ENCODE measurements at places on chromosomes 13 and 19.

GRCh38 chr13:64369121-64369520 is 2861.0 kb downstream of the PCDH9 start:
- no peak for DNase-seq

- no peak for DNase-seq
These were observed 27.2 kb upstream of the FEM1A start for GRCh38 chr19:4764393-4764660.

DNA sequence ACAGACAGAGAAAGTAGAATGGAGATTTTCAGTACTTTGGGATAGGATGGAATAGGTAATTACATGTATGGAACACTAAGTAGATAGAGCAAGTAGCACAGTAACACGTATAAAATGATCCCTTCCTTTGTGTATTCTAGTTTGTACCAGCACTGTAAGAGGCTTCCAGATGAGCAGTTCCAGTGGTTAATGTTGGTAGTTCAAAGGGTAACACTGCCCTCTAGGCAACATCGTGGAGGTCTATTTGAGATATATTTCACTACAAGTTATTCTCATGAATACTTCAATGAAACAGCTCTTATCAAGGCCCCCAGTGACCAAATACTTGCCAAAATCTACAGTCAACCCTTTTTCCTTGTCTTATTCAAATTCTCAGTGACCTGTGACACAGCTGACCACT is 13.5 kb upstream of the ZNF563 start:
- no peak for DNase-seq

DNA sequence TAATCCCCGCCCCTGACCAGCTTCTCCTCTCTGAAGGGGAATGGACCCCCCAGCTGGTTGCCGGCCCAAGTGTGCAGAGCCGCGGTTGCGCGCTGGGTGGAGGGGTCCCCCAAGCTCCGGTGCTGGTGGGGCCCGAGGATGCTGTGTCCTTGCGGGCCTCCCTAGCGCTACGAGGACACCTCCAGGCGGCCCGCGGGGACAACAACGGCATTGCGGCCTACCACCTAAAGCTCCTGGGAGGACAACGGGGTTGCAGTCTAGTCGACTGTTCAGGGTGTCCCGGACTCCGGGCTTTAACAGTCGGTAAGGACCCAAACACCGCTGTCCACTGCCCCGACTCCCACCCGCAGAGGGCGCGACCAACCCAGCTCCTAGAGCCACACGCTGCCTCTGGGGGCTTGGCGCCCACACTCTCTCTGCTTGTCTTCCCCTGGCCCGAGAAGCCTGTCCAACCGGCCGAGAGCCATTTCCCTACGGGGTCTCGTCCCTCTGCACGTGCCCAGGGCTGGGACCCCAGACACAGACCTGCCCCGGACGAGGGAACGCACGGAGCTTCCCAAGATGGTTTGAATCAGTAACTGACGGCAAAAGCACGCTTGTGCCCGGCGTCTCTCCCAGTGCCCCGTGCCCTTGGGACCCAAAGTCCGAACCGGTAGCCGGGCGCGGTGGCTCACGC is 927 bp upstream of the SDHAF1 start:
- DNase-seq: no peak

DNA sequence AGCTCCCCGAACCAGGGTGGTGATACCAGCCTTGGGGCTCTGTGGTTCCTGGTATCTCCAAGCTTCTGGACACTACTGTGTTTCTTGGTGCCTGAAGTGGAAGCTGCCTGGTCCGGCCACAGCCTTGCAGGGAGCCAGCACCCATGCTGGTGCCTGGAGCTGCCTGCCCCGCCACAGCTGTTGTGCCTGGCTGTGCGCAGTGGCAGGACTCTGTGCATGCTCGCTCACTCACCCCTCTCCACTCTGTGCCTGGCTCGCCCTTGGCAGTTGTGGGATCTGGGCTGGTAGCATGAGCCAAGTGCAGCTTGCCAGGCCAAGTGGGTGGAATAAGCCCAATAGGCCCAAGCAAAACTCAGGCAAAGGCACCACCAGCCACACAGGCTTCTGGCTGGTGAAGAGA is 1225.3 kb downstream of the SLITRK5 start:
- DNase-seq: no peak

DNA sequence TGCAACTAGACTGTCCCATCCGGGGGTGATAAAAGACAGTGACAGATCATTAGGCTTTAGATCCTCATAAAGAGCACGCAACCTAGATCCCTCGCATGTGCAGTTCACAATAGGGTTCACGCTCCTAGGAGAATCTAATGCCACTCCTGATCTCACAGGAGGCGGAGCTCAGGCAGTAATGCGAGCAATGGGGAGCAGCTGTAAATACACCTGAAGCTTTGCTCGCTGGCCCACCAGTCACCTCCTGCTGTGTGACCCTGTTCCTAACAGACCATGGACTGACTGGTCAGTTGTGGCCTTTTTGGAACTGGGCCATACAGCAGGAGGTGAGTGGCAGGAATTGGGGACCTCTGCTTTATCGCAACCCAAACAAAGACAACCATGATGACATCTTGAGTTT is 173.2 kb downstream of the DLEU7 start:
- no peak for DNase-seq

DNA sequence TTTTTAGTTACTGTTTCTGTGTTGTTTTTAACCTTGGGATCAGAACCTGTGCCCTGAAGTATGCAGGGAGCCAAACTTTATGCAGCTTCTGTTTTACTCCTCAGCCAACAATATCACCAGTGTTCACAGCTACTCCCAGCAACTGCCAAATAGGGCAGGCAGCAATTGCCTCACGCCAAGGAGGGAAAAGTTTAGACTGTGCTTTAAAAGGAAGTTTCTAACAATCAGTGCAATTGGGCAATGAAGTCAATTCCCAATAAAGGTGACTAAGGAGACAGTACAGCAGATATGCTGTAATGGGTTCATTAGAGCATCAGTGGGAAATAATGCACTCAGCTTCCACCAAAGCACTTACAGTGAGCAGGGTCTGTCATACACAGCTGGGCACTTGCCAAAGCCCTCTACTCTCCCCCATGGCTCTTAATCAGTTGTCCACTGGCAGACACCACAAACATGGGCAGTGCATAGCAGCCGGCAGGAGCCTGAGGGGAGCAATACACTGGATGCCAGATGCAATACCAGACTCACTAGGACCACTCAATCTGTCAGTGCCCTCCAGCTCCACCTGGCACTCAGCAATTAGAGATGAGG is 19.3 kb downstream of the ENOX1 start:
- DNase-seq: no peak

- DNase-seq: no peak
These were observed 9.8 kb downstream of the SIGLEC10 start for GRCh38 chr19:51407511-51408131.

GRCh38 chr19:48363500-48363809 is 285 bp downstream of the TMEM143 start:
- peak; percentile 36 for DNase-seq

DNA sequence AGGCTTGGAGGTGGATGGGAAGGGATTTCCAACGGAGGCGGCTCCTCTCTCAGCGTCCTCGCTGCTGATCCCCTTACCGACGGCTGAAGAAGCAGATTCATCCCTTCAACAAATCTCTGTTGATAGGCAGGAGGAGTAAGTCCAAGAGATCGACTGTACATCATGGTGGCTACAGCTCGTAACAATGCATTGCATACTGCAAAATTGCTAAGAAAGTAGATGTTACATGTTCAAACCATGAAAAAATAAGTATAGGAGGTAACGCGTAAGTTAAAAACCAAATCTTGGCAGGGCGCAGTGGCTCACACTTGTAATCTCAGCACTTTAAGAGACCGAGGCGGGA is 468 bp upstream of the SLC39A3 start:
- DNase-seq: no peak

- DNase-seq: no peak
These were observed 17.6 kb downstream of the FOXO1 start for GRCh38 chr13:40648841-40649240.

GRCh38 chr19:35090506-35091214 is 25.0 kb upstream of the FXYD3 start:
- peak; percentile 81 for DNase-seq

GRCh38 chr13:99237981-99238662 is 20.1 kb downstream of the GPR18 start:
- DNase-seq: no peak

DNA sequence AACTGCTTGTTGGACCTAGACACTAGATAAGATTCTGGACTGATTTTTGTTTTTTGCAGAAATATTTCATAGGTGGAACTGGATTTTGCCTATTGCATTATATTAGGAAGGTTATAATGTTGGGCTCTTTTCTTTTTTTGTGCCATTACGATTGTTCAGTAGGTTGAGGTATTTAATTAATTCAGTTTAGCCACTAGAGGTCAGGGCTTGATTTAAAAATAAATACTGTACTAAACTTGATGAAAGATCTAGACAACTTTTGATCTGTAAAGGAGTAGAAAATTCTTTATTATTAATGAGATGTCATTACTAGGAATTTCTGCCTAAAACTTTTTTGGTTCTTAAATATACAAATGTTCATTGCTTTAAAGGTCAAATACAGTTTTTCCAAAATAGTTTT is 15.2 kb upstream of the SUPT20H start:
- DNase-seq: peak; percentile 18

GRCh38 chr13:39913928-39914327 is 258.5 kb downstream of the COG6 start:
- DNase-seq: no peak

DNA sequence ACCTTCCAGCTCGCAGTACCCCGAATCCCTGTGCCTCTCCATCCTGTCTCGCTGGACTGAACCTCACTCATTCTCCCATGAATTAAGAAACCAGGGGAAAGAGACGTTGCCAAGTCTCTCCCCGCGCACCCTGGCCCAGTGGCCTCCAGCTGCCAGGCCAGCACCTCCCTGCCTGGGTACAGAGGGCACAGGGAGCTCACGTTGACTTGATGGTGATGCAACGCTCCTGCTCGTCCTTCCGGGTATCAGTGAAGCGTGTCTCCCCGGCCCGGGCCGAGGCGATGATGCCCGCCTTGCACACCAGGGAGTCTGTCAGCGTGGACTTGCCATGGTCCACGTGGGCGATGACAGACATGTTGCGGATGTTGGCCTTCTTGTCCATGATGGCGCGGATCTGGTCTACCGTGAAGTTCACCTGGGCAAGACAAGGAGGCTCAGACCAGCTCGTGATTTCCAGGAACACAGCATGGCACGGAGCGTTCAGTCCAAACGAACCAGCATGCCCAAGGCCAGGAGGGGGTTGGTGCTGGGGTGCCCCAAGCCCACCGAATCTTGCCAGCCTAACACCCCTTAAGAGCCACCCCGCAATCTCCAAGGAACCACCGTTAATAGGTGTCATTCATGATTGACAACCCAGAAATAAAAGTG is 1.2 kb downstream of the EEF2 start:
- no peak for DNase-seq

- no peak for DNase-seq
These were observed 37.4 kb downstream of the FLT1 start for GRCh38 chr13:28457521-28457920.

DNA sequence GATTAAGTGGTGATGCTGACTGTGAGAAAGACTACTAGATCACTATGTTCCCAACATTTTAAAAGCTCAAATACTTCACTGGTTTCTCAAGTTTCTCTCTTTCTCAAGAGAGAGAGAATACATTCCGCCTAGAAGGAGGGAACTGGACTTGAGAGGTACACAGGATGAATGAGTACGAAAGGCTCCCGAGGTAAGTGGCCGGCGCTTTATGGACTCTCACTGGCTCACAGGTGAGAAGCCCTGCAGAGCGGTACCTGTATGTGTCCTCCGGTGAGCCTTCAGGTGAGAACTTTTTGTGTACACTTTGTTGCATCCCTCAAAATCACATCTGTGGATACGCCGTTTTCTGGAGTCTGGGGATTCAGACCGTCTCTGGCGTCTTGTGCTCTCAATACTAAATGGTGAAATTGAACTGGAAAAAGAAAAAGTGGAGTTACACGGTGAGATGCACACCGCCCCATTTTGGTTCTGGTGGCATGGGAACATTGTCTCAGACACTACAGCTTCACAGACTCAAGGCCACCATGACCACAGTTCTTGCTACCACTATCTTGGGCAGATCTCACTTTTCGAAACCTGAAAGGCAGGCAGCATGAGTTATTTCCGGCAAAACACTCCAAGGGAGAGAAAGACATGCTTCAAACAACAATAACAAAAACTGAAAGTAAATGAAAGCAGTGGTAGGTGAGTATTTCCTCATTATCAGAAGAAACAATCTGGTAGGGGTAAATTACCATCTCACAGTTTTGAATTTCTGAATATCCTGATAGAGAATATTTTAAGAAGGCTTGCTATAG is 418.9 kb downstream of the KLF12 start:
- no peak for DNase-seq

GRCh38 chr13:112968910-112969691 is at the start of gene MCF2L:
MCF2L (plus strand) TSS chr13:112969214; CDS start chr13:112969380, 166 bp downstream.
- peak; percentile 76 for DNase-seq

DNA sequence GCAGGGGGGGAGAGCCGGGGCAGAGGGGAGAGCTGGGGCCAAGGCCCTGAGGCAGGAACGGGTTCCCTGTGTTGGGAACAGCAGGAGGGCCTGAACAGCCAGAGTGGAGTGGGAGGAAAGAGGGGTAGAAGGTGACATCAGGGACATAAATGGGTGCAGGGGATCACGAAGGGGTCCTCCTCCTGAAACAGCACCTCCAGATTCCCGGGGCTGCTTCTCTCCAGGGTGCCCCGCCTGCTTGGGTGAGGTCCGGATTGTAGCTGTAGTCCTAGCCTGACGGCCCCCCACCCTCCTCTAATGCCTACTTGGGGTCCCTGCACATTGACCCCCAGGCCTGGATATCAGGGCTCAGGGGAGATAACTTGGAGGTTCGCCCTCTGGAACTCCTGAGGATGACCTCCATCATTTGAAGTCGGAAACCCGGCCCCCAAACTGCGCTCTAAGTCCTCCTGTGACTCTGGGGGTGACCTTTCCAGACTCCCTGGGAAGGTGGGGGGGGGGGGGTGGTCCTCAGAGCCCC is 473 bp upstream of the SCN1B start:
- DNase-seq: no peak

DNA sequence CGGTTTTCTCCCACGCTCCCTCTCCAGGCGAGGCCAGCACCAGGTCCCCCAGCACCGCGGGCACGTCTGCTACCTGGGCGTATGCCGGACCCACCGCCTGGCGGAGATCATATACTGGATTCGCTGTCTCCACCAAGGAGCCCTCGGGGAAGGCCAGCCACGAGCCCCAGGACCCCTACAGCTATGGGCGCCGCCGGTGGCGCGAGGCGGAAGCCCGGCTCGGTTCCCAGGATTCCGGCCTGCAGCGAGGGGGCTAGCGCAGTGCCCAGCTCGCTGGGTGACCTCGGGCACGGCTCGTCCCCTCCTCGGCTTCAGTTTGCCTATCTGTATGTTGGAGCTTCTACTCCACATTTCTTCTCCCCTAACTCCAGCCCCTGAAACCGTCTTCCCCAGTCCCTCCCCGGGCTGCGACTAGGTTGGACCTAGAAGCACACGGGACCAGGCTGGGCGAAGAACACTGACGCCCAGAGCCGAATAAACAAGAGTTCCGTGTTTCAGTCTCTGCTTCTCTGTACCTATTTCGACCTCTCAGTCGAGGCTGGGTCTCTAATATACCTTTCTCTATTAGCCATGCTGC is 749 bp upstream of the CPT1C start:
- peak; percentile 47 for DNase-seq

GRCh38 chr19:43700395-43701000 is 15.4 kb upstream of the IRGC start:
- DNase-seq: no peak

DNA sequence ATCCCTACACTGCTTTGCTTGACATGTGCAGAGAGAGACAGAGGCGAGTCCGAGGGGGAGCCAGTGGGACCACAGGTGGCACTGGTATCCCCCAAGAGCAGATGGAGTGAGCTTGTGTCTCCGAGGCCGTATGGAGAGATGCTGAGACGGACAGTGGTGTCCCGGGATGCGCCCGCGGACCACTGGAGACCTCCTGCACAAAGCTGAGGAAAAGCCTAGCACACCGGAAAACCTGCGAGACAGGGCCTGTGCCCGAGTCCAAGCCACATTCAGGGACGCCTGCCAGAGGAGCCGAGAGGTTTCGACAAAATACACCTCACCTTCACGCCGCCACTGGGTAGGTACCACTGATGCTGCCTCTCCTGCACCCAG is 66.0 kb upstream of the ZNF527 start:
- no peak for DNase-seq

All from NCI-H526 treated with DMSO at 0.1 percent for 48 hours (cell line).